Activated T-cell treated with anti-CD3 and anti-CD28 coated beads, Interleukin-2, amount 50 U/mL, for 72 hours (primary cell): ENCODE measurements at places on chromosomes 13 and 19. TPM values are rescaled to one million over a fixed set of nuclear protein-coding genes. Genes with fewer than 3 reads are reported as not detected.

RASA3 gene
- 39.2 TPM for total RNA-seq

DNA sequence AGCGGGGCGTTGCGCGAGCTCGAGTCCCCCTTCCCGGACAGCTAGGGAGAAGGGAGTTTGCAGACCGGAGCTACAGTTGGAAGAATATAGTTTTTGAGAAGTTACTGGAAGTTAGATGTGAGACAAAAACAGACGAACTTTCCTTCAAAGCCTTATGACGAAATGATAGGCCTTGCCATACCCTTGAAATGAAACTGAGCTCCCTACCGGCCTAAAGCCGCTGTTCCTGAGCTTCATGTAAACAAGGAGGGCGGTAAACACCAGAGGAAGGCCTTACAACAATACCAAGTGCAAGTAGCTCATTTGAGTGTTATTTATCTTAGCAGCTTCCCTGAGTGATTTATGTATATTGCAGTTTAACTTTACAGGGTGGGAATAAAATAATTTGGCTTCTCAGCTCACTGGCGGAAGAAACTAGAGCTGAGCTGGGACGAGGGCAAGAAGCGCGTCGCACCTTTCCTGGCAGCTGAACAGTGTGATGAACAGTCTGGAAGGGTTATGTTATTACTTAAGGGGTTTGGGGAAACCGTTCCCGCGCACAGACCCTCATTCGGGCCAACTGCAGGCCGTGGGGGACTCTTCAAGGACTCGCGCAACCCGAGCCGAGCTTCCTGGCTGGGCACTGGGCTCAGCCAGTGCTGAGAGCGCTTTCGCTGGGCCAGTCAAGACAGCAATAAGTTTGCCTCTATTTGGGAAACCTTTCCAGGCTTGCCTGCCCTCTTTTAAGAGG lies 111.2 kb downstream of the KCNRG start:
- peaks cover 70% of the 10 kb centered on the region for H3K4me1 ChIP-seq
- peak overlapping the region; percentile 85 for H3K27ac ChIP-seq
- DNase-seq = no peak
- peak overlapping the region; percentile 87 for H3K4me3 ChIP-seq

GRCh38 chr13:51759240-51759639 lies 44.7 kb downstream of the DHRS12 start:
- H3K27me3 ChIP-seq = no peaks in the 10 kb centered on the region
- no peak overlapping the region for H3K27ac ChIP-seq
- peaks cover 3% of the 10 kb centered on the region for H3K36me3 ChIP-seq
- no peak for DNase-seq
- H3K4me3 ChIP-seq = no peak overlapping the region
- H3K4me1 ChIP-seq = peaks cover 23% of the 10 kb centered on the region

- DNase-seq = no peak
- H3K4me1 ChIP-seq = no peaks in the 10 kb centered on the region
- H3K36me3 ChIP-seq = no peaks in the 10 kb centered on the region
- no peak overlapping the region for H3K4me3 ChIP-seq
- no peak overlapping the region for H3K27ac ChIP-seq
- no peaks in the 10 kb centered on the region for H3K27me3 ChIP-seq
These were observed 124.2 kb downstream of the ZIC5 start for GRCh38 chr13:99847318-99847750.

CEACAM1 gene
- 8.2 TPM for total RNA-seq

DNA sequence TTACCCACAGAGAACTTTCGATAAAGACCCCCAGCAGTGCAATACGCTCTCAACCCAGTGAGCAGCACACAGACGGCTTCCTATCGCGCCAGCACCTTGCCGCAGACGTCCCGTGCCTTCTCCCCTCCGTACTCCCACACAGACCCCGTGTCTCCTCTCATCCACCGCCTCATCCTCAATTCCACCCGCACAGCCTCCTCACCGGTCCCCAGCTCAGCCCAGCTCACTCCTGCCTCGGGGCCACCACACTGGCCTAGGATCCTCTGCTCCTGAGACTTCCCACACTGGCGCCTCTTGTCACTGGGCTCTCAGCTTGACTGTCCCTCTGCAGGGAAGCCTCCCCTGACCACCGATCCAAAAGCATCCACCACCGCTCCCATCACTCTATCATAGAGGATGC lies 9.0 kb downstream of the MLLT1 start:
- peaks cover 25% of the 10 kb centered on the region for H3K4me1 ChIP-seq
- no peak overlapping the region for H3K4me3 ChIP-seq
- DNase-seq = no peak
- H3K36me3 ChIP-seq = peaks cover 3% of the 10 kb centered on the region

DNA sequence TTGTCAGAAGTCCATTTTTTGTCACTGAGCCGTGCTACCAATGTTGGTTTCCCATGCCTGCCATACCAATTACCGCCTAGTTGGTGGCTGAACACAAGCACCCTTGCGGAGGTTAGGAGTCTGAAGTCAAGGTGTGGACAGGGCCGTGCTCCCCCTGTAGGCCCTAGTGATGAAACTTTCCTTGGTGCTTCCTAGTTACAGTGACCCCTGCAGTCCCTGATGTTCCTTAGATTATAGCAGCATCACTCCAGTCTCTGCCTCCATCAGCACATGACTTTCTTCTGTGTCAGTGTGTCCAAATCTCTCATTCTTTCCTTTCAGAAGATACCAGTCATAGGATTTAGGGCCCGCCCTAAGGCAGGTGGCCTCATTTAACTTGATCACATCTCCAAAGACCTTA lies 99.0 kb downstream of the MYO16 start:
- DNase-seq = no peak
- no peak overlapping the region for H3K27ac ChIP-seq

GARIN5A gene
- not detected for total RNA-seq

DNA sequence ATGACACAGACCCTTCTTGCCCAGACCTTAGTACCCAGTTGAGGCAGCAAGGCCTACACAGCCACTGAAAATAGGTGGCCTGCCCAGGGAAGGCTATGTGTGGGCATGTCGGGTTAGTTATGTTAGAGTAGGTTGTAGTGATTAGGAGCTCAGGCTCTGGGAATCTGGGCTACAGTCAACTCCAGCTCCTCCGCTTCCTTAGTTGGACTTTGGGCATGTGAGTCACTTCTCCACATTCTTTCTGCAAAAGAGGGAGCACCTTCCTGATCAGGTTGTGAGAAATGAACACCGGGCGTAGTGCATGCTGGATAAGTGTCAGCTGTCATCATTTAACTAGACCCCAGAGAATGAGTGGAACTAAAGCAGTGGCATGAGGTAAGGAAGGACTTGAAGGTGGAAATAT lies 64.8 kb downstream of the ARHGAP35 start:
- H3K4me3 ChIP-seq = no peak overlapping the region
- H3K4me1 ChIP-seq = peaks cover 25% of the 10 kb centered on the region
- no peak overlapping the region for H3K27ac ChIP-seq
- H3K27me3 ChIP-seq = no peaks in the 10 kb centered on the region

C19orf81 gene
- total RNA-seq = 5.7 TPM

FCER2 gene
- 2.3 TPM for total RNA-seq

- no peak overlapping the region for H3K4me3 ChIP-seq
- H3K27ac ChIP-seq = no peak overlapping the region
- H3K4me1 ChIP-seq = peaks cover 10% of the 10 kb centered on the region
- no peak for DNase-seq
- no peaks in the 10 kb centered on the region for H3K27me3 ChIP-seq
These were observed 12.7 kb downstream of the SLC25A42 start for GRCh38 chr19:19076476-19076875.

- H3K36me3 ChIP-seq = peaks cover 17% of the 10 kb centered on the region
- no peak overlapping the region for H3K4me3 ChIP-seq
- no peaks in the 10 kb centered on the region for H3K27me3 ChIP-seq
These were observed 42.9 kb downstream of the CAB39L start for GRCh38 chr13:49400755-49401659.

DNA sequence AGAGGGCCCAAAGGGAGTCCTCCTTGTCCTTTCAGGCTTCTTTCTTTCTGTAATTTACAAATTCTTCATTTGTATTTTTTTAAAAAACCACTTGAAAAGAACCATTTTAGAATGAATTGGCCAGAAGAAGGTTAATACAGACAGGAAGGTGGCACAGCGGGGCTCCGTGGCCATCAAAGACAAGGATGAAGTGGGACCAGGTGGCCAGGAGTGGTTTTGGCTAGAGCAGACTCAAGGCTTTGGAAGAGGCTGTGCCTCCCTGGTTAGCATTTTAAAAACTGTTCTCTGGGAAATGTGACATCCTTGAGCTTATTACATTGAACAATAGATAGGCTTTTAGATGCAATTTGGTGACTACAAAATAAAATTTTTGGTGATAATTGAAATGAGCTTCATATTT lies 48.4 kb downstream of the ATP8A2 start:
- no peak overlapping the region for H3K4me3 ChIP-seq
- H3K4me1 ChIP-seq = no peaks in the 10 kb centered on the region
- H3K27me3 ChIP-seq = peaks cover 49% of the 10 kb centered on the region
- H3K36me3 ChIP-seq = no peaks in the 10 kb centered on the region
- H3K27ac ChIP-seq = no peak overlapping the region

SLC6A16 gene
- 2.0 TPM for total RNA-seq

DNA sequence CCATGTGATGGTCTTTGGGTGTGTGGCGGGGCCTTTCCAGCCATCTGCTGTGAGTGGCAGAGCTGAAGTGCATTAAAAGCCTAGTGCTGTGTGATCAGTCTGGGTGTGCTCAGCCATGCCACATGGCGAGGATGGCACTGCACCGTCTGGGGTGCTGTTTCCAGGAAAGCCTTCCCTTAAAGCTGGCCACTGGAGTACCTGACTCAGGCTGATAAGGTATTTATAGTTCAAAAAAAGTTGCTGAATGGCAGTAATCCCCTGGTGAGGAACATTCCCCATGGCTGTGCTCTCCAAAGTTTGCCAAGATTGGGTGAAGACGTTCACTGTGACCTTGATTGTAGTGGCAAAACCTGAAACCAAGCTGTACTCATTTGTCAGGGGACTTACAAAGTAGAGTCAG lies 6.0 kb downstream of the GPI start:
- peaks cover 44% of the 10 kb centered on the region for H3K4me1 ChIP-seq
- no peaks in the 10 kb centered on the region for H3K27me3 ChIP-seq
- DNase-seq = no peak
- H3K4me3 ChIP-seq = no peak overlapping the region
- H3K27ac ChIP-seq = no peak overlapping the region
- H3K36me3 ChIP-seq = peaks cover 15% of the 10 kb centered on the region

- no peak for DNase-seq
- H3K27me3 ChIP-seq = no peaks in the 10 kb centered on the region
- peaks cover 7% of the 10 kb centered on the region for H3K4me1 ChIP-seq
- no peak overlapping the region for H3K27ac ChIP-seq
- H3K36me3 ChIP-seq = peaks cover 1% of the 10 kb centered on the region
These were observed 9.4 kb upstream of the ZNF91 start for GRCh38 chr19:23404676-23405075.

ZNF382 gene
- 23.1 TPM for total RNA-seq

WDR87 gene
- total RNA-seq = not detected

DNA sequence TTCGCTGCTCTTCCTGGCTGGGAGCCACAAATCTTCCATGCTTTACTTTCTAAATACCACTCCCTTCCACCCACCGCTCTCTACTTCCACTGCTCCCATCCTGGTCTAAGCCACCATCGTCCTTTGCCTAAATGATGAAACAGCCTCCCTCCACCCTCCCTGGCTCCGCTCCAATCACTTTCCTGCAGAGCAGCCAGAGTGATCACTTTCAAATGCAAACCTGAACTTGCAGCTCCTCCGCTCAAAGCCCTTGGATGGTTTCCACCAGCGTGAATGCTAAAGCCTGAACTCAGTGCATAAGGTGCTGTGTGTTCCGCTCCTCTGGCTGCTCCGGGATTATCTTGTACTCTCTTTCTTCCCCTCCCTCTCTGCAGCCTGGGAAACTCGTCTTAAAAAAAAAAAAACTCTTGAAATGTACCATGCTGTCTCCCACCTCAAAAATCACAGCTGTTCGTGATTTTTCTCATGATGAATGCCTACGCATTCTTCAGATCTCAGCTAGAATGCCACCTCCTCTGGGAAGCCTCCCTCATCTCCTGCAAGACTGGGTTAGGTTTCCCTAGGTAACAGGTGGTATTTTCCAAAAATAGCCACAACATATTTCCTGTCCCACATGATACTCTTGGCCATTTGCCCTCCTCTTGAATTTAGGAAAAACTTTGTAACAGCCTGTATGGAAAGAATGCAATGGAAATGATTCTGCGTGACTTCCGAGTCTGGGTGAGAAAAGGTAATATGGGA lies 3.7 kb upstream of the SIN3B start:
- no peaks in the 10 kb centered on the region for H3K36me3 ChIP-seq
- no peak overlapping the region for H3K27ac ChIP-seq
- peak overlapping the region; percentile 73 for H3K4me3 ChIP-seq
- peaks cover 38% of the 10 kb centered on the region for H3K4me1 ChIP-seq
- DNase-seq = no peak
- H3K27me3 ChIP-seq = peaks cover 28% of the 10 kb centered on the region

DNA sequence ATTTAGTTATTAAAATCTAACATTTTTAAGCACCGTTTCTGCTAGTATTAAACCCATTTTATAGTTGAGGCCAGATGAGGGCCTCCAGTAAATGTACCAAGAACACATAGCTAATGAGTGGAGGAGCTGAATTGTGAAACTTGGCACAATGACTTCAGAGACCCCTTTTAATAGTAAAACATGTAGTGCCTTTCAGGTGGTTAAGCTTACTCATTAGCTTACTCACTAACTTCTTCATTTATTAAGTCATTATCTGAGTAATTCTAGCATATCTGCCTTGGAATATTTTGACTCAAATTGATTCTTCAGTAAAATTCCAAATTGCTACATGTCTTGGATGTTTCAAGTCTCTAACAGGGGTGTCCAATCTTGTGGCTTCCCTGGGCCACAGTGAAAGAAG lies 735.2 kb downstream of the LIG4 start:
- no peaks in the 10 kb centered on the region for H3K27me3 ChIP-seq
- H3K4me3 ChIP-seq = no peak overlapping the region
- no peaks in the 10 kb centered on the region for H3K36me3 ChIP-seq
- no peaks in the 10 kb centered on the region for H3K4me1 ChIP-seq
- no peak for DNase-seq

DNA sequence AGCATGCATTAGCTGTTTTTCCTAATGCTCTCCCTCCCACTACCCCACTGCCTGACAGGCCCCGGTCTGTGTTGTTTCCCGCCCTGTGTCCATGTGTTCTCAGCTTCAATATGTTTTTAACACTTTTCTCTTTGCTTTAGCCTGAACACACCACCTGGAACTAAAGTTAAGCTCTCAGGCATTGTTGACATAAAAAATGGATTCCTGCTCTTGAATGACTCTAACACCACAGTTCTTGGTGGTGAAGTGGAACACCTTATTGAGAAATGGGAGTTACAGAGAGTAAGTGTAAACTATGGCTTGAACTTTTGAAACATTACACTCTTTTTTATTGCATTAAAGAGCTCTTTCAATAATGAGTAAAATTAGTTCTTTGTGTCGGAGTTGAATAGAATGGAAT lies 70.1 kb downstream of the TDRD3 start:
- peaks cover 16% of the 10 kb centered on the region for H3K36me3 ChIP-seq
- H3K27ac ChIP-seq = no peak overlapping the region
- no peak for DNase-seq
- no peak overlapping the region for H3K4me3 ChIP-seq

PALM3 gene
- not detected for total RNA-seq

ATP12A gene
- 0.32 TPM for total RNA-seq

FBXL12 gene
- 36.9 TPM for total RNA-seq

PEG3 gene
- total RNA-seq = 0.05 TPM
